ENCODE measurements at places on chromosomes 6 and 20.

DNA sequence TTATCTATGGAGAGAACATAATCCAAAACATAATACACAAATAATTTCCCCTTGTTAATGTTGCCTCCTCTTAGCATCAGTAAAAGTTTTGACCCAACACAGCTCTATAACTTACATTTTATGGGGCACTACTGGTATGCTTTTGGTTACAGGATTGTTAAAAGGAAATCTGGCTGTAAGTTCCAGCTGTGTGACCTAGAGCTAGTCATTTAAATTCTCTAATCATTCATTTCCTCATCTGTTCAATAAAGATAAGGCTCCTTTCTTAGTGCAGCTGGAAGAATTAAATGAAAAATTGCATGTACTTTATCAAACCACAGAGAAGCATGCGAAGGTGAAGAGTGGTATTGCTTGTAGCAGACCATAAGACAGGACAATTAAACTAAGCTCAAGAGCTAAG lies 4.6 kb downstream of the SLC17A2 start:
- DNase-seq: no peak

DNA sequence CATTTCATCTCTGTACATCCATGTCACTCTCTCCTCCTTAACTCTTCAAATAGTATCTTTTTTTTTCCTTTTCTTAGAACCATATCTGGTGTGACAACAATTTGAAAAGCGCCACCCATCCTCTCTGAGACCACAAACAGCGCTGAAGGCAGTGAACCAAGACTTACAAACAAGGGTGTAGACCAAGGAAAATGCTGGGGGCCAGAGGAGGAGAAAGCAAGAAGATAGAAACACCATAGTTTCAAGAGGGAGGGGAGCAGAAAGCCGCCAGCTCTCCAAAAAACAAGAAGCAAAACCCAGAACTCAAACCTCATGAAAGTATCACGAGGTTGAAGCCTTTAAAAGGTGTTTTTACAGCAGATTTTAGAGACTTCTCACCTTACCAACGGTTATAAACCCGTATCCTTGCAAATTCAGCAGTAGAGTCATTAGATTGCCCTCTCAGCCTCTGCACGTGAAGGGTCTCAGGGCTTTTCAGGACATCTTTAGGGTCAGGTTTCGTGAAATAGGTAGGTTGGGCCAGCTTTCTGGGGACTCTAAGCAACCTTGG lies 13.3 kb upstream of the RIPOR2 start:
- DNase-seq: no peak

DNA sequence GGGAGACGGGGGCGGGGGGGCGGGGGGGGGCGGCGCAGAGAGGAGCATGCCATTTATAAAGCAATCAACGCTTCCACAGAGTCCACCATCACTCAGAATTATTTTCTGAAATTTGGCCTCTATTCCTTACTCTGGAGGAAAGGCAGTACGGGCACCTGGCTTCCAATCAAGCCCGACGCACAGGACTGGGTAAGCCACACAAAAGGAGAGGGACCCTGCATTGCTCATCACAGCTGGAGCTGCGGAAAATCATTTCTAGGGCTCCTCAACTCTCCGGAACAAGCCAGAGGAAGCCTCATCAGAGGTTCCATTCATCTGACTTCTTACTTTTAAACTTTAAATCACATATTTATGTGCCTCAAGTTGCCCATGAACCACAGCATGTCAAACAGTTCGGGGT lies 55.9 kb downstream of the TTI1 start:
- no peak for DNase-seq

DNA sequence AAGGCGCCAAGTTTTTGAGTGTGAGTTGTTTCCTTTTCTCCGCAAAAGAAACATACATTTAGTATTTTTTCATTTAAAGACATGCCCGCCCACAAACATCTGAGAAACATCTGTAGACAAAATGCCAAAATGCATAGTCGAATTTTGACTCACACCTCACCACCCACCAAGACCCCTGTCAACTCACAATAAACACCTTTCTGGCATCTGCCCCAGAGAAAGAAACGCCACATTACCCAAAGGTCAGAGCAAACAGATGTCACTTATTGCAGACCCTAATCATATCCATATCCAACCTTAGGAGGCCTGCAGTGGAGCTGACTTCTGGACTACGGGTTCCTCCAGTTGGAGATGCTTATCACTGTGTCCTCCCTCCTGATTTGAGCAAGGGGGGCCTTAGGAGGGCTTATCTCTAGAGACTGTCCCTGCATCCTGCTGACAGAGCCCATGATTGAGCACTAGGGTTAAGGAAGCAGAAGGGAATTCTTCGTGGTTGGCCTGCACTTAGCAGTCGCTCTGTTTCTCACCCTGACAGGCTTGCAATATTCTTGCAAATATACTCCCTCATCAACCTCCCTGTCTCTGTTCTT lies 90.5 kb upstream of the TBX18 start:
- no peak for DNase-seq

GRCh38 chr6:154410619-154411072 lies 54.0 kb upstream of the IPCEF1 start:
- peak; percentile 97 for DNase-seq

DNA sequence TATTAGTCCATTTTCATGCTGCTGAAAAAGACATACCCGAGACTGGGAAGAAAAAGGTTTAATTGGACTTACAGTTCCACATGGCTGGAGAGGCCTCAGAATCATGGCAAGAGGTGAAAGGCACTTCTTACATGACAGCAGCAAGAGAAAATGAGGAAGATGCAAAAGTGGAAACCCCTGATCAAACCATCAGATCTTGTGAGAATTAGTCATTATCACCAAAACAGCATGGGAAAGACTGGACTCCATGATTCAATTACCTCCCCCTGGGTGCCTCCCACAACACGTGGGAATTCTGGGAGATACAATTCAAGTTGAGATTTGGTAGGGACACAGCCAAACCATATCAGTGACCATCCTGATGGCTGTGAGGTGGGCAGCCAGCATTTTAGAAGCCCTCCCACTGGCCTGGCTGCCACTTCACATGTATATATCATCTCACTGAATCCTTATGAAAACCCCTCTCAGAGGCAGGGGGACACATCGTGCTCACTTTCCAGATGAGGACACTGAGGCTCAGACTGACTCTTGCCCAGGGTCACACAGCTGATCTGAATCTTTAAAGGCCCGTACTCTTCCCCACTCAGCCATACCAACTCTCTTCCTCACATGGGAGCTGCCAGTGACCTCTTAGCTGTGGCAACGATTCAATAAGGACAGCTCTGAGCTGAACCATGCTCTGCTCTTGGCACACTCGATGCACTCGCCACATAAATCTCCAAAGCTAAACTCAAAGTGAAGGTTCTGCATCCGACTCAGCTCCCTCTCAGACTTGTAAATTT lies 25.7 kb downstream of the BMP7 start:
- no peak for DNase-seq

GRCh38 chr20:24385547-24385946 lies 83.9 kb upstream of the SYNDIG1 start:
- DNase-seq: no peak

- DNase-seq: no peak
Observed at GRCh38 chr20:36277546-36277945, 28.6 kb upstream of the DLGAP4 start.

DNA sequence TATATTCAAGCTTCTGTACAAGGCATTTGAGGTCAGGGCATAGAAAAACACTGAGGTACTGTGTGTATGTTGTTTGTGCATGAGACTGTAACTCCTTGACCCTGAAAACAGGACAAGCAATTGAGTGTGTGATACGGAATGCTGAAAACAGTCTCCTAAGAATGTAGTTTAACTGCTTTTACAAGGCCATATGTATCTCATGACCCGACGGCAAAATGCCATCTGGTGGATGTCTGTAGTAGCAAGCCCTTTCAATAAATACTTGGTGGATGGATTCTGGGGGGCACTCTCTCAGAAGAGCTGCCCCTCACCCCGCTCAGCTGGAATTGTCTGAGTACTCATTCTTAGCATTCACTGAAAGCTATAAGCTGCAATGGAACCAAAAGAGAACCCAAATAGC lies 69.3 kb upstream of the EYS start:
- DNase-seq: no peak

DNA sequence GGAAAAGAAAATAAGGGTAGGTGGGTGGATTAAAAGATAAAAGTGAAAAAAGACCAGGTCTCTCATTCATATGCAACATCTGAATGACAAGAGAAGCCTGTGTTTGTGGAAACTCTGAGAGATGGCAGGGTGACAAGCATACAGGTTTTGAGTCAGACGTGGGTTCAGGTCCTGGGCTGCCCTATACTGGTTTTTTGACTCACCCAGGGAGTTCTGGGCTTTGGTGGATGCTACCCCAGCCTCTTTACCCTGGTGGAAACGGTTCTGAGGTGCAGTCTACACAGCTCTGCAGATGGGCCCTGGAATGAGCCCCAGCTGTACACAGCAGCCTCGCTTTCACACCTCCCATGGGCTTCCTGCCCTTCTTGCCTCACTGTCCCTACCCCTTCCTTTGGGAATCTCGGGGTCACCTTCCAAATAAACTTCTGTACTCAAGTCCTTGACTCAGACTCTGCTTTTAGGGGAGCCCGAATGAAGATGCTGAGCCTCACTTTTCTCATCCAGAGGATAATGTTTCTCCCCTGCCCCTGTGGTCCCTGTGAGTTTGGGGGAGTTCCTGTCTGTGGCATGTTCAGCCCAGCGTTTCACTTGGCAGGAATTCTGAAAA lies 77.7 kb upstream of the CLDN20 start:
- DNase-seq: no peak

GRCh38 chr6:135043846-135044245 lies 10.8 kb downstream of the HBS1L start:
- DNase-seq: no peak

DNA sequence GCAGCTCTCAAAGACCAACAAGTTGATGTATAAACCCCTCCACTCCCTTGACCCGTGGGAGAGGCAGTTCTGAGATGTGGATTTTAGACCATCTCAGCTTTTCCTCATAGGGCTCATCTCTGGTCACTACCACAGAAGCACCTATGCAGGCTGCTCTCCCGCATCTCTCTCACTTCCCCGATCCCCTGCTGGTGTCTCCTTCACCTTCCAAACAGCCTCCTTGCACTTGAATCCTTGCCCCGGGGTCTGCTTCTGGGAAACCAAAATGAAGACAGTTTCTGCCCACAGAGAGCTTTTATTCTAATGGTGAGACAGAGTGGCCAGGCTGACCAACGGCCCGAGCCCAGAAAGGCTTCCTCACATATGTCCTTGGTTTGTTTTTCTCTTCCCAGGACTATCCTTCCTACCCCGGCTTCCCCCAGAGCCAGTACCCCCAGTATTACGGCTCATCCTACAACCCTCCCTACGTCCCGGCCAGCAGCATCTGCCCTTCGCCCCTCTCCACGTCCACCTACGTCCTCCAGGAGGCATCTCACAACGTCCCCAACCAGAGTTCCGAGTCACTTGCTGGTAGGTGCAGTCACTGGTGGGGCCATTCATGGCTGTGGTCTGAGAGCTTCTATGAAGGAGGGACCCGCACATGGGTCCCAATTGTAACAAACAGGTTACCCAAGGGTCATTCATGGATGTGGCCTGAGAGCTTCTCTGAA lies 179.3 kb downstream of the EYA2 start:
- DNase-seq: no peak

- no peak for DNase-seq
Observed at GRCh38 chr6:85451565-85452306, 1.9 kb downstream of the NT5E start.

- no peak for DNase-seq
Observed at GRCh38 chr20:12171923-12172524, 254.3 kb downstream of the BTBD3 start.

DNA sequence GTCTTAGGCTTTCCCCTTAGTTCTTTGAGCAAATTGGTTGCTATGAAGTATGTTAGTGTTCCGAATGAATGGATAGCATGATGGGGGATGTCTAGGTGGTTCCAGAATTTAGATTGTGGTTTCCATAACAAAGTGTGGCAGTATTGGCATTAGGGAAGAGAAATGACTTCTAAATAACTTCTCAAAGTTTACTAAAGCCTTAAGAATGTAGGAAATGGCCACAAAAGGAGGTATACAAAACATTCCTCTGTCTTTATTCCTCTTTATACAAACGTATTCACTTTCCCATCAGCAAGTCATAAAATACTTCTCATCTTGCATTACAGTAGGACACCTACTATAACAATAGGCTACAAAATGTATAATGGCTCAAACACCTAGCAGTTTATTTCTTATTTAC lies 279.6 kb downstream of the ESR1 start:
- no peak for DNase-seq

DNA sequence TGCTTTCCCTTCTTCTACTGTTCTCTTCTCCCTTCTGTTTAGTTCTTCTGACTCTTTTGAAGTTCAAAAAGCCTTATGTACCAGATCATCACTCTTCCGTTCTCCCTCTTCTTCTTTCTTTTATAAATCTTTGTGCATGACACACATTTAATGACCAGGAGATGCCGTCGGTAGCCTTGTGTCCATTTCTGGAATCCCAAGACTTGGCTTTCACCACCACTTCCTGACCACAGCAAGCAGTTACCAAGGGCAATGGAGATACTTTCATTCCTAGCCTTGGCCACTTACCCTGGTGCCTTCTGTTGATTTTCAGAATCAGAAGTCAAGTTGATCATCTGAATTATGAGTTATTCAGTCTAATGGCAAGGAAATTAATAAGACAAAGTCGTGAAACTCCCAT lies 268.5 kb upstream of the QKI start:
- no peak for DNase-seq
